ENCODE measurements at places on chromosomes 2 and 18.

- DNase-seq, result no peak
Measured at GRCh38 chr2:18975506-18976167, 382.8 kb downstream of the OSR1 start.

DNA sequence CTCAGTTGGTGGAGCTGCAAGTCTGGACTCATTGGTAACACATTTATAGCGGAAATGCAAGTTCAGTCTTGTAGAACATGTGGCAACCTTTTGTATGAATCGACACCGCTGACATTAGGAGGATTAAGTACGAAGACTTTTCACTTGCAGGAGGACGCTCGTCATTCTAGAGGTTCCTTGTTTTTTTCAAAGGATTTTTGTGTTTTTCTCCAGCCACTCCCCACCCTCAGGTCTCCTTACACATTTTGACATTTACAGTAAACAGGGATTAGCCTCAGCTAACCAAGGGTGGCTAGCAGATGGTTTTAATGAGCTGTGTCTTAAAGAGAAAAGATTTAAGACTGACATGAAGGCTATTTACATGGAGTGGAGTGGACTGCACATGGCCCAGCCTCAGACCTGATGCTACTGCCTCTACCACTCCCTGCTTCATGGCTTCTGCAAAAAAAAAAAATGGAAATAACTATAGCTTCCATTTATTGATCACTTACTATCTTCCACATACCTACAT, 173.8 kb downstream of the TRIB2 start:
- no peak for DNase-seq

DNA sequence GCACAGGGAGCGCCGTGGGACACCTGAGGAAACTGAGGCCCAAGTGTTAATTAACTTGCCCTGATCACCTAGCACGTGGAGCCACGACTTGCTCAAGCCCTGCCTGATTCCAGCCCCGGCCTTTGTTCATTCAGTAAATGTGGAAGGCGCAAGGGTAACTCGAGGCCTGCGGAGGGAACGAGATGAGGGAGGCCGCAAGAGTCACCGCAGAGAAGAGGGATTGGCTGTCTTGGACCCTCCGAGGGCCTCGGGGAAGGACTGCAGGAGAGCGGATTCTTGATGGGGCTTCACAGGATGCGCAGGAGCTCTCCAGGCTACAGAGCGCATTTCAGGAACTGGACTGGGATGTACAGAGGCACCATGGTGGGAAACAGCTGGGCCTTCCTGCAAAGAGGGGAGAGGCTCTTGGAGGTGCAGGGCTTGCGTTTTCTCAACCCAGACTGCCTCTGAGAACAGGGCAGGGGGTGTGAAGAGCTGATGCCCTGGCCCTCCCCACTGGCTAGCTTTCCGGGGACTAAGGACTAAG, 511 bp upstream of the ANKMY1 start:
- no peak for DNase-seq

DNA sequence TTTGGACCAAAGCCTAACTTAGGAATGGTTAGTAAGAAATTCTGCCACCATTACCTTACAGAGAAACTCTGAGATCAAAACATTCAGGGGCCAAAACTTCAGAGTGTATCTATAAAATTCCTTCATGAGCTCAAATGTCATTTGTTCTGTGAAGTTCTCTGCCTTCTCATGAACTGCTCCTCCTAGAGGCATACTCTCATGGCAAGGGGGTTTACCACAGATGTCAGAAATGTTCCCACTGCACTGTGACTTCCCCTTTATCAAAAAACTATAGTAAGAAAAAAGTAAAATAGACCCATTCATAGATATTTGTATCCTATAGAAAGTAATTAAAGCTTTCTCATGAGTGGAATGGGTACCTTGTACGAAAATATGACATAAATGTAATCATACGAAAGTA, 68.5 kb downstream of the USP40 start:
- no peak for DNase-seq

GRCh38 chr2:202109139-202109736, 36.2 kb downstream of the KIAA2012 start:
- no peak for DNase-seq

GRCh38 chr2:32838418-32838817, 108.3 kb upstream of the LTBP1 start:
- no peak for DNase-seq

GRCh38 chr2:70960833-70961647, 17.4 kb upstream of the ANKRD53 start:
- DNase-seq, result no peak

DNA sequence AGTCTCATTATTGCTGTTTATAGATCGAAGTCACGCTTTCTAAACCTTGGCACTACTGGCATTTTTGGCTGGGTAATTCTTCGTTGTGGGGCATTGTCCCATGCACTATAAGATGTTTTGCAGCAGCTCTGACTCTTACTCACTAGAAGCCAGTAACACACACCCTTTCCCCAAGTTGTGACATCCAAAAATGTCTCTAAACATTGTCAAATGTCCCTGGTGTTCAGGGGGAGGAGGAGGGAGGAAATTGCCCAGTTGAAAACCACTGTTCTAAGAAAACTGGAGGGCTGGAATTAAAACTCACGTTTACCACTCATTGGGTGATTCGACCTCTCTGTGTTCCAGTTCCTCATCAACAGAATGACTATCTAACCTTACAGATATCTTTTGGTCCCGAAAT, 115.7 kb upstream of the KLF7 start:
- no peak for DNase-seq

GRCh38 chr2:54149638-54150441, 34.4 kb downstream of the ACYP2 start:
- DNase-seq, result no peak

- DNase-seq, result no peak
Measured at GRCh38 chr2:195503208-195503607, 153.8 kb upstream of the SLC39A10 start.

GRCh38 chr2:174024524-174025270, 59.5 kb upstream of the SP3 start:
- DNase-seq, result no peak

GRCh38 chr2:152421521-152422370, 86.8 kb downstream of the FMNL2 start:
- no peak for DNase-seq

DNA sequence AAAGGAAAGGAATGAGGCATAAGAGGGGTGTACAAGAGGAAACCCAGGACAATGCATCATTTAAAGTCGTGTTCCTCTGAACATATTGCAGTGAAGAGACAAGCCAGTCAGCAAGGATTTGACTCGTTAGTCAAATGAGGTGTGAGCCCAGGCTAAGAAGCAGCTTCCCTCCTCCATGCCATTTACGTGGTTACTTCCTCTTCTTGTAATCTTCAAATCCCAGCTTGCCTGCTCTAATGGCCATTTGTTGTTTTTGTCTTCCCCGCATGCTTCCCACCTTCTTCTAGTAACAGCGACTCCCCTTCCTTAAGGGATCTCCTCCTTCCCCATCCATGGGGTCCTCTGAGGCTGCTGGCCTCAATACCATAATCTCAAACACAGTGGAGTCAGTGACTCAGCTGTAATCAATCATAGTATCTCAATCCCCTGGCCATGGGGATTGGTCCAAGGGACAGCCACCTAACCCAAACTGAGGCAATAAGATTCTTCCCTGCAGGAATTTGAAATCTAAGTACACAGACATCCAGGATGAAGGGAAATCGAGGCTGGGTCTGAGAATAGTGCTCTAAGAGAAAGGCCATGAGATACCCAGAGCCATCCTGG, 37.6 kb downstream of the SLC14A1 start:
- no peak for DNase-seq

DNA sequence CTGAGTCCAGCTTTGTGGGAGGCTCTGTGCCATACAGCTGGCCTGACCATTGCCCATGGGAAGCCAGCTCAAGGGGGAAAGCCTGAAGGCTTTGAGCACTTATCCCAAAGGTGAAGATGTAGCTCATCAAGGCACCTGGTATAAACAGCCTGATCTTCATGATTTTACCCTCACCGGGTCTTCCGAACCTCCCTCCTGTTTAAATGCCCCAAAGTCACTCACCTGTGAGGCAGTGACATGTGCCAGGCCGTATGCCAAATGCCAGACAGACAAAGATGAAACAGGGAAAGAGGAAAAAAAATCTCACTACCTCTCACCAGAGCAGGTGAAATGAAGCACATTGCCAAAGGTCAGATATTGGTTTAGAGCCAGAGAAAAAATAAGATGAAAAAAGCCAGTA, 62.8 kb upstream of the ITSN2 start:
- no peak for DNase-seq

GRCh38 chr2:160482673-160483072, 10.9 kb downstream of the RBMS1 start:
- no peak for DNase-seq

GRCh38 chr2:8552293-8552801, 129.5 kb upstream of the ID2 start:
- no peak for DNase-seq

DNA sequence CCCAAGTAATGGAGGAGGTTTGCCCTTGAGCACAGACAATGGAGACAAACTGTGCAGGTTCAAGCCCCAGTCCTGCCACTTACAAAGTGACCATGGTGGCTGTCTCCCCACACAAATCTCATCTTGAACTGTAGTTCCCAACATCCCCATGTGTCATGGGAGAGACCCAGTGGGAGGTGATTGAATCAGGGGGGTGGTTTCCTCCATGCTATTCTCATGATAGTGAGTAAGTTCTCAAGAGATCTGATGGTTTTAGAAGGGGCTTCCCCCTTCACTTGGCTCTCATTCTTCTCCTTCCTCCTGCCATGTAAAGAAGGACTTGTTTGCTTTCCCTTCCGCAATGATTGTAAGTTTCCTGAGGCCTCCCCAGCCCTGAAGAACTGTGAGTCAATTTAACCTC, 225.4 kb downstream of the TXNL1 start:
- no peak for DNase-seq

DNA sequence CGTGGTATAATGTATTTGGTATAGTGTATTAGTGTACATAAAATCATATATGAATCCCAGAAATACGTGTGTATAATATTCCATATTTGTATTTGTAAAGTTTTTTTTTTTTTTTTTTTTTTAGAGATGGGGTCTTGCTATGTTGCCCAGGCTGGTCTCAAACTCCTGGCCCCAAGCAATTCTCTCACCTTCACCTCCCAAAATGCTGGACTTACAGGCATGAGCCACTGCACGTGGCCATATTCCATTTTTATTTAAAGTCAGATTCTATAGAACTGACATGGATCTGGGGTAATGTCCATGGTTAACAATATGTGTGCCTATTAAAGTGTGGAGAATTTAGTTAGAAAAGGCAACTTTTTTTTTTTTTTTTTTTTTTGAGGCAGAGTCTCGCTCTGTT, 71.5 kb downstream of the ANTXR1 start:
- no peak for DNase-seq

DNA sequence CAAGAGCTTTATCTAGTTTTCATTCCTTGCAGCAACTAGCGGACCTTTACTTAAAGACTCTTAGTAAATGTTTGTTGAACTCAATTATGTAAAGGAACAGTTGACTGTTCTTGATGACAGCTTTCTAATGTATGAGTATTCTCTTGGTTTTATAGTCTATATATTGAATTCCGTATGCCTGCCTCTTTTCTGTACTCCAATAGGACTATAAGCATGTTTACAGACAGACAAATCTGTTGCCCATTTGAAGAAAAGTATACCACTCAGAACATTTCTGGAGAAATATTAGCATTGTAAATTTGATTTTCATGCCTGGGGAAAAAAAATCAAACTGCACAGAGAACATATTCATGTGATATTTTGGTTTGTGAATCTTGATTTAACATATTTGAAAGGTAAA, 109.5 kb downstream of the LRRTM1 start:
- no peak for DNase-seq

DNA sequence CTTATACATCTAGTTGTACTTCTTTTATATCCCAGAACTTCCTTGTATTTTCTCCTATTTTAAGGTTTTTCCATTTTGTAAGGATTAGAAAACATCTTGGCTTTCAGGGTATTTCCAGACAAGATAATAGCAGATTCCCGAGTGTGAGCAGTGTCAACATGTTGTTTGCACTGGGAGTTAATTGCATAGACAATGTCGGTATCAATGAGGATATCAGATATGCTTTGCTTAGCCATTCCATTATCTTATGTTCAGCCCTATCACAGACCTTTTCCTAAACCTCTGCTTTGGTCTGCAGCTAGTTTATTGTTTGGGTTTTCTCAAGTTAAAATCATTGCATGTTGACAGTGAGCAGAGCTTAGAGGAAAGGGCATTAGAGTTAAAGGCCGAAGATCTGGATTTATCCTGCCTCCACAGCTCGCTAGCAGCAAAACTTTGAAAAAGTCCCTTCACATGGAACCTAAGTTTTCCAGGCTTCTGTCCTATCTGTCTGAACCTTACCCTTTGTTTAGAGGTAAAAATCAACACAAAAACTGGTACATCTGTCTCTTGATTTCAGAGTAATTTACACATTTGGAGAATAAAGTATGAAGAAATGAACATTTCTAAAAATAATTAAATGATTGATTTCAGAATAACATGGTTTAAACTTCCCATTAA, 355.4 kb downstream of the KIAA1328 start:
- DNase-seq, result no peak

DNA sequence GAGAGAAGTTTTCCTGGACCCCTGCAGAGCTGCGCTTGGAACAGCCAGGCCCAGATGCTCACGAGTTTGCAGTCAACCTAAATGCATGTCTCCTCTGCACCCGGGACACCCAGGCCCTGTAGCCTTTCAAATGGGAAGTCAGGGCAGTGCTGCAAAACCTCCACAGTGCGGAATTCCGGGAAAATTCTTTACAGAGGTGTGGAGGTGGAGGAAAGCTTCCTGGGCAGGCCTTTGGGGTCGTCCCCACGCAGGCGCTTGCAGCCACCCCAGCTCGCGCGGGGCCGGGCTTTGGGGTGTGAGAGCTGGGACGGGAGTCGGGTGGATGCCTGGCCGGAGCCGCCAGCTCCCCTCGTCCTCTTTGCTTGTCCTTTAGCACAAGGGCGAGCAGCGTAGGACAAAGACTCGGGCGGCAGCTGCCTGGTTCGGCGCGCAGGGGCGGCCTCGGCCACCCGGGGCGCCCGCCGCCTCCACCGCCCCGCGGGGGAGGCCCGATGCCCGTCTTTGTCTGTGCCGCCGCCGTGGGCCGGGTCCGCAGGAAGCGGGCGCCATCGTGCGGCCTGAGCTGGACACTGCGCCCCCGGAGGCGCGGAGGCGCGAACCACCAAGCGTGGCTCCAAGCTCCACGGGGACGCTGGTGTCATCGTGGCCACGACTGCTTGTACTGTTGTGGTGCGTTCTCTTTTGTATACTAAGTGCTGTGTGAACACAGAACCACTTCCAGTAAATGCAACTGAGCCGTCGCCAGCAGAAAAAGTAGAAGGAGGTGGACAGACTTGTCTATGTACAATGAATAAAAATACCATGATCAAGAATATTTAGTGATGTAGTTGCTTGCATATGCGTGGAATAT, 28.2 kb upstream of the BCL11A start:
- DNase-seq, result peak; percentile 45

DNA sequence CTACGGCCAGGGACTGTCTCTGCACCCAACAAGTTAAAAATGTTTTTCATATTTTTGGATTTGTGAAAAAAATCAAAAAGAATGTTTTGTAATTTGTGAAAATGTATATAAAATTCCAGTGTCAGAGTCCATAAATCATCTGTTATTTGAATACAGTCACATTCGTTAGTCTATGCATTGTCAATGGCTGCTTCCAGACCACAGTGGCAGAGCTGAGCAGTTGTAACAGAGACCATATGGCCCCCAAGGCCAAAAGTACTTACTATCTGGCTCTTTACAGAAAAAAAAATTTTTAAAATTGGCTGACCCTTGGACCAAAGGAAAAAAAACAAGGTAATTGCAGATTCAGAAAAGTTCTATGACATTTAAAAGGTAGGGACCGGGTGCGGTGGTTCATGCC, 86.7 kb upstream of the ATL2 start:
- no peak for DNase-seq

GRCh38 chr2:65869296-65869695, 436.9 kb upstream of the SPRED2 start:
- DNase-seq, result no peak
